ENCODE measurements at places on chromosomes 16 and 17.

- no peak for DNase-seq
Observed at GRCh38 chr16:74667255-74667700, 601 bp upstream of the RFWD3 start.

DNA sequence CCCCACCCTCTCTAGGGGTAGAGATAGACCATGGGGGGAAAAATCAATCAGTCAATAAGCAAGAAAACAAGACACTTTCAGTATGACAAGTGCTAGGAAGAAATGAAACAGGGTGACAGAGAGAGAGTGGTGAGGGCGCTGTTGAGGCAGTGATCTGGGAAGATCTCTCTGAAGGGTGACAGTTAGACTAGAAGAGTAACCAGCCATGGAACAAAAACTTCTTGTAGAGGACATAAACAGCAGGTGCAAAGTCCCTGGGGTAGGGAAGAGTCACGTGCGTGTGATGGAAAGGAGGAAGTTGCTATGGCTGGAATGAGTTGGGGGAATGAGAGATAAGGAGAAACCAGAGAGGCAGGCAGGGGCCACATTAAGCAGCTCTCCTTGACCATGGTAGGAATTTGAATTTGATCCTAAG, 16.8 kb upstream of the EMP2 start:
- no peak for DNase-seq

- no peak for DNase-seq
Observed at GRCh38 chr17:66044083-66044482, 147.8 kb downstream of the CEP112 start.

DNA sequence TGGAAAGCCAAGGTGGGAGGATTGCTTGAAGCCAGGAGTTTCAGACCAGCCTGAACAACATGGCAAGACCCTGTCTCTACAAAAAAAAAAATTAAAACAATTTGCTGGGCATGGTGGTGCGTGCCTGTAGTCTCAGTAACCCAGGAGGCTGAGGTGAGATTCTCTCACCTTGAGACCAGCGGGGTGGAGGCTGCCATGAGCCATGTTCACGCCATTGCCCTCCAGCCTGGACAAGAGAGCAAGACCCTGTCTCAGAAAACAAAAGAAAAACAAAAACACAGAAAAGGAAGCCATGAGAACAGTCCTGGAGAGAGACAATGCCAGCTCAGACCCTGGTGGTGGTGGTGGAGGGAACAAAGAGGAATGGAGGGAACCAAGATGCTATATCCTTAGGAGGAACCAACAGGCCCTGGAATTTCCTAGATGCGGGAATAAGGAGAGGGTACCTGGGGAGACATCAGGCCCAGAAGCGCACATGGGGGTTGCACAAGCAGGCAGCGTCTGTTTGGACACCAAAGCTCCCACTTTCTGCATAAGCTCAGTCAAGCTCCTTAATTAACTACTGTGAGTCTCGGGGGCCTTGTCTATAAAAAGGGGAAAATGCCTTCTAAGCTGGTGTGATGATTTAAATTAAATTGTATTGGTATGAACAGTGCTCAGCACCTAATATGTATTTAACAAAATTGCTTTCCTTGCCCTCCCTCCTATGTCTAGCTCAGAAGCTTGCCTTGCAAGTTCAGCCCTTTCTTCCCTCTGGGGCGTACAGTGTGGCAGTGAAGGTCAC, 143.8 kb downstream of the CCT6B start:
- peak; percentile 12 for DNase-seq

- no peak for DNase-seq
Observed at GRCh38 chr17:71273441-71273840, 847.4 kb upstream of the SOX9 start.

DNA sequence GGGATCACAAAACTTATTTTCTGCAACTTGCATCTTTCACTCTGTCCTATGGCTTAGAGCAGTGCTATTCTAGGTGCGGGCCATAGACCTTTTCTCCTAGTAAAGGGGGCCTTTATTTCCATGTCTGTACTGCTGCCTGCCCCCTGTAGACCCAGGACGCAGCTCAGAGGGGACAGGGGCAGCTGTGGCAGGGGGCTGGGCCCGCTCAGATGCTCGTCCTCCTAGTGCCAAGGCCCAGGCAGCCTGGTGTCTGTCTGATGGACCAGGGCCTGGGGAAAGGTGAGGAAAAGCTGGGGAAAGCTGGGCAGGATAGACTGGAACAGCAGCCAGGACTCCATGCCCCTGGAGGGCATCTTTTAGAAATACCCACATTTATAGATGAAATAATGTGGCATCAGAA, 25.6 kb downstream of the VAC14 start:
- no peak for DNase-seq

- DNase-seq: no peak
Observed at GRCh38 chr17:14942526-14943190, 322.5 kb downstream of the PMP22 start.

GRCh38 chr17:49471089-49471683, 23.9 kb upstream of the NGFR start:
- no peak for DNase-seq

DNA sequence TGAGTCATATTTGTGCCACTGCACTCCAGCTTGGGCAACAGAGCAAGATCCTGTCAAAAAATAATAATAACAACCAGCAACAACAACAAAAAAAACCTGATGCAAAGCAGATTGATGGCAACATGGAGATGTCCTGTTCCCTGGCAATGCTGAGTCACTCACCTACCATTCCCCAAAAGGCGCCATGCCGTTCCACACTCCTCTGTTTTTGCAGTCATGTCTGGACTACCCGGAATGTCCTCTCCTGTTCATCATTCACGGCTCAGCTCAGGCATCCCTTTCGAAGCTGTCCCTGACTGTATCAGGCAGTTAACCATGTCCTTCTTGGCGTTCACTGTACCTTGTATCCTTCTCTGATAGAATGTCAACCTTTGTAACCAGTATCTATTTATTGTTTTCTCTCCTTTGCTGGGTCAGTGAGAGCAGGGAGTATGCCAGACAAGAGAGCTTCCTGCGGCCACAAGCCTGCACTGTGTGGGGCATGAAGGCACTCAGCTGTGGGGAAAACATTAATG, 147.7 kb downstream of the ABCC12 start:
- DNase-seq: no peak

- no peak for DNase-seq
Observed at GRCh38 chr16:20002936-20003335, 70.8 kb downstream of the GPR139 start.

DNA sequence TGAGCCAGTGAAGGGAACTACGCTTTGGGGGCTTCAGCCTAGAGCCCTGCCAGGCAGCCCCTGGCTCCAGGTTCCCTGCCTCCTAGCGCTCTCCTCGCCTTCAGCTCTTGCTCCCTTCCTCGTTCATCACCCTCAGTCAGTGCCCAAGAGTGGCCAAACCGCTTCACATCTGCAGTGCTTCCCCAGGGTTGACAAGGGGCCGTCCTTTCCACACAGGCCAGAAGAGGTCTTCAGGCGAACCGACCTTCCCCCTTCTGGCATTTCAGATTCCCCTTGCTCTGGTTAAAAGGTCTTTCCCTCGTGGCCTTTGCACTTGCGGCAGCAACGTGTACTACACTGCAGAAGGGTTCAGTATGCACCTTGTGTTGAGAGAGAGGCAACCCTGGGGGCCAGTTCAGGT, 4.1 kb downstream of the RASD1 start:
- DNase-seq: no peak
